ENCODE measurements at places on chromosomes 5 and 9. TPM values are rescaled to one million over a fixed set of nuclear protein-coding genes. Genes with fewer than 3 reads are reported as not detected.

SOHLH1 gene
- total RNA-seq: not detected

JAKMIP2 gene
- 0.08 TPM for total RNA-seq

DRD1 gene
- total RNA-seq: not detected

TMEM232 gene
- total RNA-seq: 2.0 TPM

NRARP gene
- 0.50 TPM for total RNA-seq

TAF11L5 gene
- total RNA-seq: not detected

NME5 gene
- total RNA-seq: 5.5 TPM

PFN3 gene
- not detected for total RNA-seq

INSYN2B gene
- total RNA-seq: 8.7 TPM

LVRN gene
- total RNA-seq: 0.16 TPM

RNF183 gene
- not detected for total RNA-seq

CNTRL gene
- 18.6 TPM for total RNA-seq

IFNA4 gene
- total RNA-seq: not detected

SH3RF2 gene
- total RNA-seq: 58.8 TPM

RHOBTB3 gene
- total RNA-seq: 0.69 TPM

ZNF300 gene
- total RNA-seq: 5.7 TPM

SLC31A1 gene
- total RNA-seq: 63.7 TPM

INSL4 gene
- not detected for total RNA-seq

COL15A1 gene
- total RNA-seq: not detected

DMRT3 gene
- total RNA-seq: not detected

FGF1 gene
- 22.5 TPM for total RNA-seq

PCDHGA5 gene
- 1.5 TPM for total RNA-seq

TAF11L10 gene
- total RNA-seq: not detected

DAB2IP gene
- total RNA-seq: 72.2 TPM

KIF24 gene
- total RNA-seq: 1.3 TPM

SLC6A18 gene
- not detected for total RNA-seq

PCDHA13 gene
- total RNA-seq: 0.43 TPM

ROPN1L gene
- 0.17 TPM for total RNA-seq
